ENCODE measurements at places on chromosomes 16 and 17.

DNA sequence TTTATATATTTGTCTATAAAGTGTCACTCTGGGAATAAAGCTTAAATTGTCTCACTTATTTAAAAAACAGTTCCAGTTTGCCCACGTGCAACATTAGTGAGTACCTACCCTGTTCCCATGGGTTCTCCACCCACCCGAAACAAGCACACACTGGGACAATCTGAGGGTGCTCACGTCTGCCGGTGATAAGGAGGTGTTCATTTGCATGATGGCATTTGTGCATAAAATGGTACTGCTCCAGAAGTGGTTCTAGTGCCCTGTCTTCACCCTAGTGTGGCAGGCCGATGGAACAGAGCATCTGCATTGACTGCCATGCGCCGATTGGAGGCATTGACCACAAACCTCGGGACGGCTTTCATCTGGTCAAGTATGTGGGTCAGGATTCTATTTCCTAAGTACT, 35.6 kb upstream of the ENDOV start:
- DNase-seq, result no peak

GRCh38 chr17:78316867-78317789, 42.7 kb downstream of the SOCS3 start:
- no peak for DNase-seq

- DNase-seq, result no peak
These were observed 38.0 kb downstream of the PEMT start for GRCh38 chr17:17553217-17554195.

GRCh38 chr16:56013962-56014552, 138.9 kb upstream of the CES5A start:
- peak; percentile 15 for DNase-seq

- no peak for DNase-seq
These were observed 15.5 kb upstream of the USP22 start for GRCh38 chr17:21058098-21058893.

DNA sequence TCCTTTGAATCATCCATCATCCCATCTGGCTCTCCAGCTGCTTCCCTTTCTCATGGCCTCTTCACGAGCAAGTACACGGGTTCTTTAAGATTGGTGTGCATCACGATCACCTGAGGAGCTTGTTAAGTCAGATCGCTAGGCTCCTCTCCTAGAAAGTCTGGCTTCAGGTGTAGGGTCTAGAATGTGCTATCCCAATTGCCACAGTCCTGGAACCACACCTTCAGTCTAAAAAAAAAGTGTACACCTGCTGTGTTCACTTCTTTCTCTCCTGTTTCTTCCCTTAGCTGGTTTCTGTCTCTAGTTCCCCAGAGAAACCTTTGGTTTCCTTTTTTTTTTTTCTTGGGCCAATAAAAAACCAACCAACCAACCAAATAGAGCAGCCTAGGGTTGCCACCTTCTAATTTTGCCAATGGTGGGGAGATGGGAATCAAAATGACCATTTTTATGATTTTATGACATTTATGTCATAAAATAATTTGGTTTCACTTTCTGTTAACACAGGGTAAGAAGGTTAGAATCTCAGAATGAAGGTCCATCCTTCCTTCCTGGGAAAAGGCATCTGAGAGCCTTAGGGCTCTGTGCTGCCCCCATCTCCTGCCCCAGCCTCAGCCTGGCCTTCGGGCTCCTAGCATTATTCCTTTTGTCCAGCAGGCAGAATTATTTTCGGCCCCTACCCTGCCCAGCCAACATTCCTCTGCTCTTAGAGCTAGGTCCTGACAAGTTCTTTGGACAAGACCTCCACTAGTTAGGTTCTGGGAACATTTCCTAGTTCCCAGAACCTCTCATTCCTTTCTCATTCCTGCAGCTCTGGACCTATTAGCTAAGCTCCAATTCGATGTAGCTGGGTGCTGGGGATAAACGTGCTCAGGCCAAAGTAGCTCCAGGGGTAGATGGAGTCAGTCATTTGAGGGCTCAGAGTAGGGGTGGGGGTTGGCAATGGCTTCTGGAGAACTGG, 1.9 kb upstream of the GGT6 start:
- no peak for DNase-seq

- no peak for DNase-seq
These were observed 44.8 kb downstream of the TRARG1 start for GRCh38 chr17:1324201-1324771.

GRCh38 chr17:8701221-8701620, 43.4 kb downstream of the CCDC42 start:
- DNase-seq, result no peak

DNA sequence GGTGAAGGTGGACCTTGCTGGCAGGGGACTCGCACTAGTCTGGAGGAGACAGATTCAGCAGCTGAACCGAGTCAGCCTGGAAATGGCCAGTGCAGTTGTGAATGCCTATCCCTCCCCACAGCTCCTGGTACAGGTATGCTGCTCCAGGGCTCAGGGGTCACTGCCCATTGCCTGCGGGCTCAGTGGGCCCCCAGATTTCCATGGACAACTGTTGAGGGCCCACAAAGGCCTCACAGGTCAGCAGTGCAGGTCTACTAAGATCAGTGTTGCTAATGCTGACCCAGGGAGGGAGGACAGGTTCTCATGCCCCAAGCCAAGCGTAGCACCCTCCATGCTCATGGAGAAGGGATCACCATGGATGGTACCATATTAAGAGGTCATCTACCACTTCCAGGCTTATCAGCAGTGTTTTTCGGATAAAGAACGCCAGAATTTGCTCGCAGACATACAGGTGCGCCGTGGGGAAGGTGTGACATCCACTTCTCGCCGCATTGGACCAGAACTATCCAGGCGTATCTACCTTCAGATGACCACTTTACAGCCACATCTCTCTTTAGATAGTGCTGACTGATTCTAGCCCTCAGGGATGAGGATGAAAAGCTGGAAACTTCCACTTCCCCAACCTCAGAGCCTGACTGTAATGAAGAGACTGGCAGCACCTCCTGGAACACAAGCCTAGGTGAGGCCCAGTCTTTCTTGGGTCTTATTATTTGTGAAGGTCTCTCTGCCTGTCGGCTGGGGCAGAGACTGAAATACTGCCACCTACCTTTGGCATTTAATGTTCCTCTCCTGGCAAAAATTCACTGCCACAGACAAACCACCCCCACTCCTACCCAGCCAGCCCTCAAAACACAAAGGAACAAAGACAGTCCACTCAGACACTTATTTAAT, 7.6 kb downstream of the EME1 start:
- DNase-seq, result no peak

DNA sequence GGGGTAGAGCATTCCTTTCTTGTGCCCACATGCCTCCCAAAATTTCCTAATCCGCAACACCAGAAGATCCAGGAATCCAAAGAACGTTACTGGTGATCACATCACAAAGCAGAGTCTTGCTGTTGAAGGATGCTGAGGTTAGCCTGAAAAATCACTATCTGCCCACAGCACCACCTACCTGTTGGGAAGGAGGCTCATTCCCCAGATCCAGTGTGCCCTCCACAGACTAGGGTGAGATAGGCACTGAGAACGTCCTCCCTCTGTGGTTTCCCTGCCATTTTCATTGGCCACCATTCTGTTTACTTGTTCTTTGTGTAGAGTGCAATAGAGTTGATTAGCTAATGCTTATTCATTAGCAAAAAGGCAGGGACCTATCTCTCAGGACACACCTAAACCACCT, 30.3 kb downstream of the RCVRN start:
- no peak for DNase-seq

DNA sequence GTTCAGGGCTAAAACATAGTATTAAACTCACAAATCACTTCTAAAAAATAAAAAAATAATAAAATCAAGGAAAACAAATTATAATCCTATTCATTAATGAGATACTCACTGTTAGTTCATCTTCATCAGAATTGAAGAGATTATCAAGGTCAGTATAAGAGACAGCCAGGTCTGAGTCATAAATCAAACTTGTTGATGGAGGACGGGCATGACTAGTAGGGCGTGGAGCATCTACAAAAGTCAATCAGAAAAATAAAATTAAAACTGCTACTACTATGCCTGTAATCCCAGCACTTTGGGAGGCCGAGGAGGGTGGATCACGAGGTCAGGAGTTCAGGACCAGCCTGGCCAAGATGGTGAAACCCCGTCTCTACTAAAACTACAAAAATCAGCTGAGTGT, 59.1 kb upstream of the INTS2 start:
- DNase-seq, result no peak
